ENCODE measurements at places on chromosomes 13 and 19. TPM values are rescaled to one million over a fixed set of nuclear protein-coding genes. Genes with fewer than 3 reads are reported as not detected.

GRCh38 chr13:114042066-114042815 lies 68.4 kb upstream of the C13orf46 start:
- DNase-seq, result no peak

WDR87 gene
- not detected for total RNA-seq

GRCh38 chr13:111269508-111269907 lies 50.9 kb upstream of the TEX29 start:
- no peak for DNase-seq

GRCh38 chr13:36357231-36357630 lies 11.0 kb upstream of the SPART start:
- no peak for DNase-seq

LHB gene
- total RNA-seq, result 4.2 TPM

FDX2 gene
- 17.5 TPM for total RNA-seq

- no peak for DNase-seq
Observed at GRCh38 chr13:44011036-44011435, 131.3 kb downstream of the LACC1 start.

RFX1 gene
- total RNA-seq, result 9.2 TPM

Data from lower leg skin (tissue), 4 donors.